ENCODE measurements at places on chromosomes 1 and 21.

DNA sequence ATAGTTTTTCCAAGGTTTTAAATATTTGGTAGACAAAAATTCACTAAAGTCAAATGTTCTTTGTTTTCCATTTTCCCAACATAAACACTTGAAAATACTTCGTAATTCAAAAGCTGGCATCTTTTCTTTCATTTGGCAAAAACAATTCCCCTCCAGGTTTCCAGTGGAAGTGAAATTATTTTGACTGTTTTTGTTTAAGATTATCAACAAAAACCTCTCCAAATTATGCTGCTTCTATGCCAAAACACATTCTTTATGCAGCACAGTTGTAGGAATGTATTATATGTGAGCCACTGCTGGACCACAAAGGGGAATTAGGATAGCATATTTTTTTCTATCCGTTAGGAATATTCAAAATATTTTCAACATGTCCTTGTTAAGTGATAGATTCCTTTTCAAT is 44.1 kb downstream of the SLC5A9 start:
- no peak for DNase-seq

DNA sequence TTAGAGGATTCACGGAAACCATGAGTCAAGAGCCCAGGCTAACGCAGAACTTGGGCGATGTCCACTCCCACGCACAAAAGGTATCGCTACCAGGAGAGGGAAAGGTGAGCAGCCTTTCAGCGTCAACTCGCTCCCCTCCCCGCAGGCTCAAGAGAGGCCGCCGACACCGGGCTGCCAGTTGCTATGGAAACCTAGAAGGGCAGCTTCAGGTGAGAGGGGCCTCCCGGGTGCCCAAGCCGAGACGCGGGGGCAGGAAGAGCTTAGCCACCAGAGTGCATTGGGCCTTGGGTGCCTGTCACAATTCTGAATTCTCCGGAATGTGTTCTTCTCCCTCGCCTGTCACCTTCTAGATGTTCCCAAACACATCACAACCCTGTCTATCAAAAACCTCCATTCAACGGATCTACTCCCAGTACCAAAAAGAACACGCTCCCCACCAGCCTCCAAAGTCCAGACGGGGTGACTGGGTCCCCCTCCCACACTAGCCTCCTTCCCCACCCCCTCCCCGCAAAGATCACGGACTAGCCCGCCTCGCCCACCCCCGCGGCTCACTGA is 694 bp downstream of the MEAF6 start:
- DNase-seq = peak; percentile 39

- DNase-seq = no peak
Measured at GRCh38 chr21:18499761-18500376, 96.3 kb upstream of the TMPRSS15 start.

DNA sequence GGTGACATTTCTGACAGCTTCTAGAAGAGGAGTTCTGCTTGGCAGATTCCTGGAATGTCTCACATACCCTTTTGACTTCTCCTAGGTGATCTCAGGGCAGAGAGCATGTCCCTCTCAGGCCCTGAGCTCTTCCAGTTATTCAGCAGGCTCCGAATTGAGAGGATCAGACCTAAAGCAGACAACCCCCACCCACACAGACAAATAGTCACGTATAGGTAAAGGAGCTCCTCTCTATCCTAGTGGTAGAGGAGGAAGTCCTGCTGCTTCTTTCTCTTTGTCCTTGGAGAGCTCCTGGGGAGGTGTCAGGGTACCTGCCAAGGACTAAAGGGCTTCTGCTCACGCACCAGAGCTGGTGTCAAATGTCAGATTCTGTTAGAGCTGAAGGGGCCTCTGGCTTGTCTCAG is 128.1 kb downstream of the IER5 start:
- DNase-seq = no peak

GRCh38 chr1:3410142-3410925 is 44.1 kb upstream of the ARHGEF16 start:
- no peak for DNase-seq

GRCh38 chr1:37073152-37073853 is 39.0 kb upstream of the GRIK3 start:
- no peak for DNase-seq

GRCh38 chr1:109269212-109269980 is 13.5 kb downstream of the PSRC1 start:
- no peak for DNase-seq

GRCh38 chr1:245566952-245567351 is 412.2 kb downstream of the KIF26B start:
- DNase-seq = no peak

GRCh38 chr1:161085165-161085564 is 4.2 kb downstream of the NECTIN4 start:
- no peak for DNase-seq

DNA sequence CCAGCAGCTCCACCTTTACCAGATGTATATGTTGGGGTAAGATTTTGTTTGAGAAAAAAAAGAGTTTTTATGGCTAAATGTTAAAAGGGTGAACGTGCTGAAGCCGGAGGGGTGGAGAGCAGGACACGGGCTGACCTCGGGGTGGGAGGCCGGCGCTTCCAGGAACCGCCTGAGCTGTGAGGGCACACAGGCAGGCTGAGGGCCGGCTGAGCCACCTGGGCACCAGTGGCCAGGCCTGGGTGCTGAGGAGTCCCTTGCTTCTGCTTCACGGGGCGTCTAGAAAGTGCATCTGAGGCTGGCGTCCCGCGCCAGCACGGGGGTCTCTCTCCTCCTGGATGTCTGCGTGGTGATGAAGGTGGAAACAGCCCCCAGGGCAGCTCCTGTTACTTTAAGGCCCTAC is 33.6 kb upstream of the ADARB1 start:
- no peak for DNase-seq

DNA sequence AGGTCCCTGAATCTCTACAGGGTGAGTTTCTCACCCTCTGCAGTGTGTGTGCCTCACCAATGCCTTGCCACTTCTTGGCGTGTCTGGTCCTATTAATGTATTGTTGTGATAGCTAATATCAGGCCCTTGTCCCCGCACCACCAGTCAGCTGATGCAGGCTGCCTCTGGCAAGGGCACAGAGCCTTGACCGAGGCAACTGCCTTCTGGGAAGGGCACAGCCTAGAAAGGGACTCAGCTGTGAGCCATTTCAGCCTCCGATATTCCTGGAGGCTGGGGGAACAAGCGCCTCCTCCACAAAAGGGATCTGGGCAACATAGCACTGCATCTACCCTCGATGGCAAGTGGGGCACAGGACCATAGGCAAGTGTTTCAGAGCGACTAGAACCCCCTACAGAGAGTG is 27.0 kb downstream of the IL10RB start:
- DNase-seq = no peak

DNA sequence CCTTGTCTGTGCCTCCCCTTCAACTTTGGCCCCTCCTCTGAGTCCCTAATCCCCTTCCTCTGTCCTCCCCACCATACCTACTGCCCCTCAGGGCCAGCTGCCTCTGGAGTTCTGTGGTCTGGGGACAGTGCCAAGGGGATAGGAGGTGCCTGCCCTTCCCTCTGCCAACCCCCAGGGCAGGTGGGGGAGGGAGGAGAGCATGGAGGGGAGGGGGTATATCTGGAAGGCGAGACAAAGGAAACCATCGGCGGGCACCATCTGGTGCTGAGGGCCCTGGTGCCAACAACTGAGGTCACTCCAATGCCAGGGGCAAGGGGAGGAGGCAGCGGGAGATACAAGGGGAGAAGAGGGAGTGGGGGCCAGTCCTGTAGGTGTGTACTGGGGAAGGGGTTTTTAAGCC is 9.6 kb downstream of the RAB25 start:
- DNase-seq = no peak

DNA sequence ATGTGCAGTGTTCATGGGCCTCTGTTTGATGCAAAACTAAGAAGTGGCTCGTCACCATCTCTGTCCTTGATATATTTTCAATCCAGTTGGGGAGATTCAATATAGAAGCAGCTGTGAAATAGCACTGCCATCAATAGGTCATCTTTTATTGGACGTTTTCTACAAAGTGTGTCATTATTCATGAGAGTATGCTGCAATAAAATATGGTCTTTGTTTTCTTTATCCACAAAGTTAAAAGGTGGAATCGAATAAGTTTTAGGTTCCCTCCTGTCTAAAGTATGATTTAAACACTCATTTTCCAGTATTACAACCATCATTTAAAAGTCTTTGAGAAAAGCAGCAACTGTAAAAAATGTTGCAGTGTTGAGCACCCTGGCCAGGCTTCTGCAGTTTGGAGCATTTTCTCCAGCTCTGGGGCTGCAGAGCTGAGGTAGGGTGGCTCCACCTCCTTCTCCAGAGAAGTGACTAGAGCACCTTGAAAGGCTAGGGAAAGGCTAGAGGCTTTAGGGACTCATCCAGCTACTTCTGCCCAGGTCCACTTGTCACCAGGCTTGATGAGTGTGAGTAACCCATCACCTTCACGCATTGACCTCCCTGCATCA is 56.5 kb upstream of the DNAH14 start:
- DNase-seq = no peak

DNA sequence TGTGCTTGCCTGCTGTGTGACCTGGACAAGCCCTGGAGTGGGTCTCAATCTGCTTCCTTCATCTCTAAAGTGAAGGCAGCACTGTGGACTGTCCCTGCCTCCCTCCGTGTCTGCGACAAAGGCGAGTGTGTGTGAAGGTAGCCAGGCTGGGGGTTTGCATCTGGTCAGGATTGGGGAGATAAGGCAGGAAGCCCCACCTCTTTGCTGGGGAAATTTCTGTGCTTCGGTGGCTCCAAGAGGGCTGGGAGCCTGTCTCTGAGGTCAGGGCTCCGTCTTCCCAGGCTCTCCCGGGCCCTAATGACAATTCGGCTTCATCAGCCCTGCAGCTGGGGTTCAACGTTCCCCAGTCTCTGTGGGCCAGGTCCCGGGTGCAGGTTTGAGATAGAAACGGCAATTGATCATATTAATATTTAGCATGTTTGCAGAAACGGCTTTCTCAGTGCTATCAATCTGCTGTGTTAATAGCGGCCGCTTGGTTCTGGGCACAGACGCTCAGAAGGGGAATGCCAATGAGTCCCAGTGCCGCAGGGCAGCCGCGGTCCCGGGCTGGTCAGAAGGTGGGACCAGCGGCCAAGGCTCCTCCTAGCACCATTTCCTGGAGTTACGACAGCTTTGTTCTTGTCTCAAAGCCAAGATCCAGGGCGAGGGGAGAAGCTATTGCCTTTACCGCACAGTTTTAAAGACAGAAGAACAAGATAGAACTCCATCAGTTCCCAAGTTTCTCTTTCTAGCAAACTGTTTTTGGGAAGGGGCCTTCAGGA is 105.7 kb downstream of the PRDM16 start:
- no peak for DNase-seq

DNA sequence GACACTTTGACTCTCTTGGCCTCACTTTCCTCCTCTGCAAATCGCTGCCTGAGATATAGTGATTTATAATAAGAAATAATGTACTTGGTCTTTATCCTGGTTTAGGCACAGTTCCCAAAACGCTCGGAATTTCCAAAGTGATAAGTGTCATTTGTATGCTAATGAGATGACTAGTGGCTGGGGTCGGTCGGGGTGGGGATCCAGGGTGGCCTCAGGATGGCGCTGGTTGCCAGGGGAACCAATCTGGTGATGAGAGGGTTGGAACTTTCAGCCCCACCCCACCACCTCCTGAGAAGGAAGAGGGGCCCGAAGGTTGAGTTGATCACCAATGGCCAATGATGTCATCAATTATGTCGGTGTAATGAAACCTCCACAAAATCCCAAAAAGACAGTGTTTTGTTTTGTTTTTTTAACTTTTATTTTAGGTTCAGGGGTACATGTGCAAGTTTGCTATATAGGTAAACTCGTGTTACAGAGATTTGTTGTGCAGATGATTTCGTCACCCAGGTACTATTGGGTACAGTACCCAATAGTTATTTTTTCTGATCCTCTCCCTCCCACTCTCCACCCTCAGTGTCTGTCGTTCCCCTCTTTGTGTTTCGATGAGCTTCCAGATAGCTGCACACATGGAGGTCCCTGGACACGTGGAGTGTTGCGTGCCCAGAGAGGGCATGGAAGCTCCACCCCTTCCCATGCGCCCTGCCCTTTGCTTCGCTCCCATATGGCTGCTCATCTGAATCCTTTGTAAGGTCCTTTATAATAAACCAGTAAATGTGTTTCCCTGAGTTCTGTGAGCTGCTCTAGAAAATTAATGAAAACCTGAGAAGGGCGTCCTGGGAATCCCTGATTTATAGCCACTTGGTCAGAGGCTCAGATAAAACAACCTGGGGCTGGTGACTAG is 97.2 kb downstream of the KCNN3 start:
- no peak for DNase-seq

- no peak for DNase-seq
Measured at GRCh38 chr1:158493054-158493453, 21.0 kb downstream of the OR10R2 start.

GRCh38 chr1:233066087-233066486 is 115.7 kb downstream of the NTPCR start:
- DNase-seq = no peak

- DNase-seq = peak; percentile 98
Measured at GRCh38 chr1:30718636-30719405, 4.6 kb downstream of the MATN1 start.

DNA sequence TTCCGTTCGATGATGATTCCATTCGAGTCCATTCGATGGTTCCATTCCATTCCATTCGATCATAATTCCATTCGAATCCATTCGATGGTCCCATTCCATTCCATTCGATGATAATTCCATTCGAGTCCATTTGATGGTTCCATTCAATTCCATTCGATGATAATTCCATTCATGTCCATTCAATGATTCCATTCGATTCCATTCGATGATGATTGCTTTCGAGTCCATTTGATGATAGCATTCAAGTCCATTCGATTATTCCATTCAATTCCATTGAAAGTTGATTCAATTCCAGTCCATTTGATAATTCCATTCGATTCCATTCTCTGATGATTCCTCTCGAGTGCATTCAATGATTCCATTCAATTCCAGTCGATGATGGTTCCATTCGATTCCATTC is 3895.3 kb downstream of the SRGAP2C start:
- DNase-seq = no peak

- DNase-seq = peak; percentile 28
Measured at GRCh38 chr1:9787702-9788101, 36.1 kb downstream of the CLSTN1 start.

DNA sequence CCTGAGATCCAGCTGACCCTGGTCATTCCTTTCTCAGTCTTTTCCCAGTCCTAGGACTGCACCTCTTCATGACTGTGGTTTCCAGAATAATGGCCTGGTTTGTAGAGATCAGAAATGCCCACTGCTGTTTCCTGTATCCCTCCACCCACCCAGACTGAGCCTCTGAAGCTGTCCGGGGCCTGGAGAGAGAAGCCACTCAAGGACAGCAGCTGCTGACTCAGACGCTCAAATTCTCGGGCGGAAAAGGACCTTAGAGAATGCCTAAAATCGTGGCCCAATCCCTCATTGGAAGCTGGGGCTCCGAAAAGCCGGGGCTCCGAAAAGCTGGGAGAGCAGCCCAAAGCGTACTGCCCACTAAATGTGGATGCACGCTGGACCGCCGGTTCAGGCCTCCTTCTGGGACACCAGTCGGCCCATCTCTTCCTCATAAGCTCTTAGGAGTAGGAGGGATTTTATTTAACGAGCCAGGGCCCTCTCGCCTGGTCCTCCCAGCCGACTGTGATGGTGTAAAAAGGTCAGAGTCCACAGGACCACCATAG is 7.8 kb upstream of the GPR61 start:
- DNase-seq = no peak

GRCh38 chr1:171858696-171859095 is 17.4 kb downstream of the DNM3 start:
- no peak for DNase-seq

All from CD4-positive, alpha-beta T cell treated with Interferon gamma for 1 hour (primary cell).